ENCODE measurements at places on chromosomes 2 and 18. TPM values are rescaled to one million over a fixed set of nuclear protein-coding genes. Genes with fewer than 3 reads are reported as not detected.

Gene PSD4
- 0.67 TPM for total RNA-seq

Gene CYP27C1
- not detected for total RNA-seq

Gene C2orf66
- total RNA-seq = under 0.01 TPM

Gene TUBB8B
- not detected for total RNA-seq

Gene UGT1A4
- total RNA-seq = not detected

Measured in melanocyte of skin (primary cell).